Kidney epithelial cell (primary cell): ENCODE measurements at places on chromosomes 11 and 22.
A peak's percentile ranks its signal among the peaks of the same experiment; 100 is the strongest.

- no peak for DNase-seq
Observed at GRCh38 chr11:45818961-45819605, 14.1 kb downstream of the SLC35C1 start.

GRCh38 chr11:9980931-9981330 lies 313.1 kb downstream of the SBF2 start:
- DNase-seq = no peak

DNA sequence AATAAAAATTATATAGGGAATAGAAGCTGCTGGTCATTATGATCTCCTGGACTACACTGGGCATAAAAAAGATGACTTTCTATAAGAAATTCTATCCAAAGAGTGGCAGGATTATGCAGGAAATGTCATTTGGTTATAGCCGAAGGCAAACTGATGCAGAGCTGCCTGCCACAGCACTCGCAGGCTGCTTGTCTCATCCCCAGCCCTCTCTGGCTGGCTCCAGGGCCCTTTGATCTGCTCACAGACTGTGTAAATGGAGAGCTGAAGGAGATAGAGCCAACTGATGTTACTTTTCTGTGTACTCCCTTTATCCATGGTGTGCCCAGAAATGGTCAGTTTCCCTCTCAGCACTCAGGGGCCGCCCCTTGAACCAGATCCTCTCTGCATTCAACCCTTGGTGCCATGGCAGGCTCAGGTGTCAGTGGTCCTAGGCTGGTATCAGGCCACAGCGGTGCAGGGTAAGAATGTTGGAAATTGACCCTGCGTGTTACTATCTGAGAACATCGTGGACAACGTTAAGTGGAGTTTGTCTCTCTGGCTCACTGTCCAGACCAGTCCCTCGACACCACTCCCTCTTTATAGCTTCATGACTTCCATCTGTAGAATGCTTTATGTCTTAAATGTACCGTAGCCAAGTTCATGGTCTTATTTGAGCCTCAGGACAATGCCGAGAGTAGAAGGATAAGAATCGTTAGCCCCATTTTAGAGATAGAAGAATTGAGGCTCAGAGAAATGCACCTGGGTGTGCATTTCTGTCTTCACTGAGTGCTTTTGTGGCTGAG lies 27.8 kb downstream of the TEAD1 start:
- no peak for DNase-seq

GRCh38 chr11:113504586-113504985 lies 29.4 kb upstream of the DRD2 start:
- no peak for DNase-seq

- no peak for DNase-seq
Observed at GRCh38 chr11:43879789-43880639, 617 bp upstream of the ALKBH3 start.

DNA sequence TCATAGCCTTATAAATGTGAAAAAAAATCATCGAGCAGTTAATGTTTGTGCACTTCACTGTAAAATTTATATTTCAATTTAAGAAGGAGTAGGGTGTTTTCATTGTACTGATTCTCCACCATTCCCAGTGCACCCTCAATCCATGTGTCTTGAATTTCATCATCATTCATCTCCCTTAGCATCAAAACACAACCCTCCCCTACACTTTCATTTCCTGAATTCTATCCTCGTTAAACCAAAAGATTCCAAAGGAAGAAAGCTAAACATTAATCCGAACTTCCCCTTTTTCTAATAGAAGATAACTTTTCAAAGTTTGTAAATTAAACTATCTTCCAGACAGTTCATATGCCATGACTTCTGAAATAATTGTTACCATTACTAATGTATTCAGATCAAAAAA lies 34.1 kb upstream of the OR8B8 start:
- DNase-seq = no peak

DNA sequence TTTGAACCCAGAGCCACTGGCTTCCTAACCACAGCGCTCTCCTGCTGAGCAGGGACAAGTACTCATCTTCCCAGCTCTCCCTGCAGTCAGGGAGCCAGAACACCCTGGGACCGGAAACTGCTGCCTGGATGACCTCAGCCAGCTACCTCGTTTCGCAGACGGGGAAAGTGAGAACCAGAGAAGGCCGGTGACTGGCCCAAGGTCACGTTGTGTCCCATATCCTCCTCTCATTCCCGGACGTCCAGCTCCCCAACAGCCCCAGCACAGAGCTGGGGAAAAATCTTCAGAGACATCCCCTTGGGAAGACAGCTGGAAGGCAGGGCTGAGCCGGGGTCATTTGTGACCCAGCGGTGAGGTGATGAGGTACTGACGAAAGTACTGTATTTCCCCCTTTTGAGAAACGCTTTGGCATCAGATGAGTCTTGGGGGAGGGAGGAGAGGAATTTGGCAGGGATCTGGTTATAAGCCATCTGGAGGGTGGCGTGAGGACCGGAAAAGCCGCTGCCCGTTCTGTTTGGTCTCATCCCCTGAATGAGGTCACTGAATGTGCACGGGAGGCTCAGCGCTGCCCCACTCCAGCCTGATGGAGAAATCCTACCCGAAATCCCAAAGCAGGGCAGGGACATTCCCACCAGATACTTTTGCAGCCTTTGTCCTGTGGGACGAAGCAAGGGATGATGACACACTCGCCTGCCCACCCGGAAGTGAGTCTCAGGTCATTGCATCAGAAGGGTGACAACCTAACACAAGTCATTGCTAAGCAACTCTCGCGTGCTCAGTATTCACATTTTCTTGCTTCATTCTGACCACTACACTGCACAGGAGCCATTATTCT lies 41.1 kb downstream of the LIF start:
- peak; percentile 90 for DNase-seq

GRCh38 chr22:39959640-39960447 lies at the start of gene TMA7B:
Gene TMA7B, plus strand, starts transcription at chr22:39960397. Its CDS starts 3,978 bp downstream, at chr22:39964375.
- peak; percentile 32 for DNase-seq

DNA sequence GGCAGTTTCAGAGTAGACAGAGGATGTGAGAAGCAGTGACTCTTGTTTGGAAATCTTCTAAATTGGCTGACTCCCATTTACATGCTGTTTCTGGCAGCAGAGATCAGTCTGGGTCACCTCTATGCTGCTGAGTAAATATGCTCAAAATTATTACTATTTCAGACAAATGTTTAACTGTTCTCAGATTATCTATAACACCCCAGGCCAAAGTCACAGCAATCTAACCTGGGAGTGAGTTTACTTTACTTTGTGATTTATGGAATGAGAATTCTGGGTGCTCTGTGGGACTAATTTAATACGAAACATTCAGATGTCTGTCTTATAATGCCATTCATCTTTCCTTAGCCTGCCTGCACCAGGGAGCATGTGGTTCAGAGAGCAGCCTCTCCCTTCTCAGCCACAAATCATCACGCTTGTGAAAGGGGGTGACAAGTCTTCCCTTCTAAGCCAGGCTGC lies 282.5 kb upstream of the MPPED2 start:
- no peak for DNase-seq

DNA sequence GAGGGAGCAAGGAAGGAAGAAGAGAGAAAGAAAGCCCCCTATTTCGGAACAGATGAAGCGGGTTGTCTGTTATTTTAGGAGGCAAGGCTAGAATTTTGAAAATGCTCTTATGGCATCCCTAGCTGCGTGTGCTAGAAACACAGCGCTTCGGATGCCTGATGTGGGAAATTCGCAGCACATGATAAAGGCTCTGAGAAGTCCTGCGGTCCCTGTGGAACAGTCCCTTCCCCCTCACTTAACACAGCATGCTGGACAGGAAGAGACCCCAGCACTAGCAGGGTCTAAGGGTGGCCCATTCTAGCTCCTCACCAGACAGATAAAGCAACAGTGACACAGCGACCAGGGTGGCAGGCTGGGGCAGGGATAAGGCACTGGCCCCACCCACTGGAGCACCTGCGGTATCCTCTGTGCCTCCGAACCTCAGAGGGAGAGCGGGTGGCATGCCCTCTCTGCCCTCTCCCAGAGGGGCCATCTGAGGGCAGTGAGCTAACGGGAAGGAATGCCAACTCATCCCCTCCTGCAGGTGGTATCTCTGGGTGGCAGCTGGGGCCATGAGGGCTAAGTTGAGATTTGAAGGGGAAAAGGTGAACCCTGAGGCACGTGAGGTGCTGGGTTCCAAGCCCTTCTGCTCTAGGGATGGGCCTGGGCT lies 75.7 kb downstream of the SCUBE1 start:
- no peak for DNase-seq
